ENCODE measurements at places on chromosomes 6 and 20.

DNA sequence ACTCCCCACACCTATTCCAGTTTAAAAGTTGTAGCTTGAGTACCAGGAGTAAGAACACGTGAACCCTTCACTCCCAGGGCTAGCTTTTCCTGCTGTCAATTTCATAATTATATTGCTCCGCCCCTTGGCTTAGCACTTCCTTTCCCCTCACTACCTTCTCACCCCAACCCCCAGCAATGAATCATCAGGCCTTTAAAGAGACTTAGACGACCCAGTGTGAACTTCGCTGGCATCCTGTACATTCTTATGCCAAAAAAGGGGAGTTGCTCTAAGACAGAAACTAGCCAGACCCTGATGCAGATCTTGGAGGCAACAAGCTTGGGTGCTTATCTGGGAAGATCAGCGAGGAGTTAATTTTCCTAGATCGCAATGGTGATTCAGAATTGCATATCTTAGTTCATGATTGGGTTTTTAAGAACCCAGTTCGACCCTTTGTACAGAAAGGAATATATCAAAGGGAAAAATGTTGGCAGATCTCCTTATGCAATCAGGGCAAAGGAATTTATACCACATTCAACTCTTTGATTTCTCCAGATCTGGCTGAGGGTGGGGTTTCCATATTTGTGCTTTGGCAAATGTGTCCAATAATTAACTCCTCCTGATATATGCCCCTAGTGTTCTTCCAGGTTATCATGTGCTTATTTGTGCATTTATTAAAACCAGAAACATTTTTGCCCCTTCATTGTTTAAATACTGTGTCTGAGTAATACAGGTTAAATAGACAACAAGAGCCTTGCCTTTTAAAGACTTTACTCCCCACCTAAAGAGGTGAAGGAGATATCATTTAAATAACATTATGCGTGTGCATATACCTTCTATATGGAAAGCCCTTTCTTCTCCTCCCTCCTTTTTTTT, 8.1 kb upstream of the ATXN1 start:
- peak; percentile 98 for DNase-seq

GRCh38 chr20:11676630-11677287, 240.9 kb upstream of the BTBD3 start:
- peak; percentile 46 for DNase-seq

DNA sequence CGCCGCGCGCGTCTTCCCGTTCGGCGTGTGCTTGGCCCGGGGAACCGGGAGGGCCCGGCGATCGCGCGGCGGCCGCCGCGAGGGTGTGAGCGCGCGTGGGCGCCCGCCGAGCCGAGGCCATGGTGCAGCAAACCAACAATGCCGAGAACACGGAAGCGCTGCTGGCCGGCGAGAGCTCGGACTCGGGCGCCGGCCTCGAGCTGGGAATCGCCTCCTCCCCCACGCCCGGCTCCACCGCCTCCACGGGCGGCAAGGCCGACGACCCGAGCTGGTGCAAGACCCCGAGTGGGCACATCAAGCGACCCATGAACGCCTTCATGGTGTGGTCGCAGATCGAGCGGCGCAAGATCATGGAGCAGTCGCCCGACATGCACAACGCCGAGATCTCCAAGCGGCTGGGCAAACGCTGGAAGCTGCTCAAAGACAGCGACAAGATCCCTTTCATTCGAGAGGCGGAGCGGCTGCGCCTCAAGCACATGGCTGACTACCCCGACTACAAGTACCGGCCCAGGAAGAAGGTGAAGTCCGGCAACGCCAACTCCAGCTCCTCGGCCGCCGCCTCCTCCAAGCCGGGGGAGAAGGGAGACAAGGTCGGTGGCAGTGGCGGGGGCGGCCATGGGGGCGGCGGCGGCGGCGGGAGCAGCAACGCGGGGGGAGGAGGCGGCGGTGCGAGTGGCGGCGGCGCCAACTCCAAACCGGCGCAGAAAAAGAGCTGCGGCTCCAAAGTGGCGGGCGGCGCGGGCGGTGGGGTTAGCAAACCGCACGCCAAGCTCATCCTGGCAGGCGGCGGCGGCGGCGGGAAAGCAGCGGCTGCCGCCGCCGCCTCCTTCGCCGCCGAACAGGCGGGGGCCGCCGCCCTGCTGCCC, 1.1 kb downstream of the SOX4 start:
- DNase-seq = peak; percentile 73

DNA sequence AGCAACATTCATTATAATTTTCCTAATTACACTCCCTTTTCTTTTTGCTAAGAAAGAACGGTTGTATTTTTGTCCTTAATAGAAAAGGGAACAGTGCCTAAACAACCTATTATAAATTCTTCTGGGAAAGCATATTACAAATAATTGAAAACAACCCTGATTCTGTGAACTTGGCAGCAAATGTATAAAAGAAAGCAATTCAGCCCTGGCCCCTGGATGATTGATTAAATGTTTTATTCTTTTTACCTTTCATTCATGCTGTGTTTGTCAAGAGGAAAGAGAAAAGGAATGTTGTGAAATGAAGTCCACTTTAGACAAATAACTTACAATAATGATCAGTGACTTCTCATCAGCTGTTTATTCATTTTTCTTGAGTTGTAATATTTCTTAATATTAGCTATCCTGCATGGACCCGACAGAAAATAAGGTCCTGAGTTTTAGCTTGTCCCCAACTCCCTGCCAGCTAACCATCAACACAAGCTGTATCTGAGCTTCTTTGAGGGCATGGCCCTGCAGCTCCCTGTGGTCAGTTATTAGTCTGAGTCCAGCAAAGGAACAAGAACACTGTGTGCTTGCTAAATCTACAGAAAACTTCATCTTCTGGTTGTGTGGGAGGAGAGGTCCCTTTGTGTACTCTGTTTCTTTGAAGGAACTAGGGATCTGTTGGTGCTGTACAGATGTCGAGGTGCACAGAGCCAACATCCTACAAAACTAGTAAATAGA, 248.2 kb downstream of the LAMA2 start:
- DNase-seq = no peak

DNA sequence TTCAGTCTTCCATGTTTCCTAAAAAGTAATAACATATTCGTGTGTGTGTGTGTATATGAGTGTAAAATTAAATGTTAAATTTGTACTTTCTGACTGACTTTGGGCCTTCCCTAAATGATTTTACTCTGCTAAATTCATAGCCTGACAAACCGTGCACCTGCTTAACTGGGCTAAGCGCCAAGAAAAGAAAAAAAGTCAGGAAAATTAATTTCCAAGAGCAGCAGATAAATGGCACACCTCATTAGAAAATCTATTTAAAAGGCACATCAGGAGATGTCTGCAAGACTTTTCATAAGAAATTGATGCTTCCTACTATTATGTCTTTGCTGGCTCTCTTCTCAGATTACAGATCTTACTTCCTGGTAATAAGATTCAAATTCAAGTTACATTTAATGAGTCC, 72.4 kb downstream of the TRDN start:
- DNase-seq = no peak

DNA sequence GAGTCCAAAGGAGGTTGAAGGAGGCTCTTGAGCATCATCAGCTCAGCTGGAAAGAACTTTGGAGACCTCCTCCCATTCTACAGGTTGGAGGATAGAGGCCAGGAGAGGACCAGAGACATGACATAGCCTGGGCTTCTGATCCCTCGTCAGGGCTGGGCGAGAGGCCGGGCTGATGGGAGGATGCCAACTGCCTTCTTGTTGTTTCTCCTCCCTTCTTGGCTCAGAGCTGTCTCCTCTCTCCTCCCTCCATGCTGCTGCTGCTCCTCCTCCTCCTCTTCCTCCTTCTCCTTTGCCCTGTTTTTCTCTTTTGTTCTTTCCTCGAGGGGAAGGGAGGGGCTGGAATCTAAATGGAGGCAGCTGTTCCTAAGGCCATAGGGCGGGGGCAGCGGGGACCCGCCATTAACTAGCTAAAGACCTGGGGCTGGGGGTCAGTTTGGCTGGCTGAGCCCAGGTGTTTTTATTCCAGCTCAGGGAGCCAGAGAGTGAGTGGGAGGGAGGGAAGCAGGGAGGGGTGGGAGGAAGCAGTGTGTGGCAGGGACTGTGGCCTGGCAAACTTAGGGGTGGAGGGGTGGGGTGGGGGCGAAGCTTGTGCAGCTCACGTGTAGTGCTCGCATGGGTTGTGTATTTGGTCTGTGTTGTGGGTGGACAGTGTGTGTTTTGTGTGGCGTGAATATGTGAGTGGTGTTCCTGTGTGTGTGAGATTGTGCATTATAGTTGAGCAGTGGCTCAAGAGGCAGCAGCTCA, 84.8 kb downstream of the CD40 start:
- no peak for DNase-seq
